Hippocampal formation (tissue), 2 donors: ENCODE measurements at places on chromosomes 7 and 10.
A peak's percentile ranks its signal among the peaks of the same experiment; 100 is the strongest.

- no peak for DNase-seq
Observed at GRCh38 chr10:78247266-78247665, 213.6 kb downstream of the RPS24 start.

GRCh38 chr10:80409121-80409520, 770 bp downstream of the PRXL2A start:
- no peak for DNase-seq

GRCh38 chr7:24757353-24758275, at the start of gene GSDME:
Gene GSDME (minus strand): TSS chr7:24757464. CDS start chr7:24749774, 7,690 bp downstream.
- peak; percentile 50 for DNase-seq

GRCh38 chr10:88057720-88058119, 194.3 kb downstream of the PTEN start:
- DNase-seq, result no peak
